ENCODE measurements at places on chromosomes 2 and 18. TPM values are rescaled to one million over a fixed set of nuclear protein-coding genes. Genes with fewer than 3 reads are reported as not detected.

DNA sequence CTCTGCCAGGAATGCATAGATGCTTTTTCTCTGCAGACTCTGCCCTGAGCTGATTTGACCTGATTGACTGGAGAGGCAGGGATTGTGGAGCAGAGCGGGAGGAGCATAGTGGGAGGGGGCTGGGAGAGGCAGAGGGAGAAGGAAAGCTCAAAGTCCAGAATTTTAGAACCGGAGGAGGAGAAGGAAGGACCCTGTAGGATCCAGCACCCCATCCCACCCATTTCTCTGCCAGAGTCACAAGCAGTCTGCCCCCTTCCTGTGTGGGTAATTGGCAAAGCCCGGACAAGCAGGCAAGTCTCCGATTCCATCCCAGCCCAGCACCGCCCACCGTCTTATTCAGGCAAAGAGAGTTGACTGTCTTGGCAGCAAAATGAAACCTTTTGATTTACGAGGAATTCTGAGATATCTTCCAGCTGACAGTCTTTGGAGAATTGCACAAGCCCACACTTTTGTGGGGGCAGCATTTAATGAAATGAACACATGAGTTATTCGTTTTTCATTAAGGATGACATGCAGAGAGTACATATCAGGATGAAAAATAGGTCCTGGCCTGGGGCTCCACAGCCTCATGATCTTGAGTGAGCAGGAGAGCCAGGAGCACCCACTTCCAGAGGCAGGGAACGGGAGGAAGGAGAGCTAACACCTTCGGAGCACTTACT, 103.1 kb downstream of the MCFD2 start:
- DNase-seq = peak; percentile 99

DNA sequence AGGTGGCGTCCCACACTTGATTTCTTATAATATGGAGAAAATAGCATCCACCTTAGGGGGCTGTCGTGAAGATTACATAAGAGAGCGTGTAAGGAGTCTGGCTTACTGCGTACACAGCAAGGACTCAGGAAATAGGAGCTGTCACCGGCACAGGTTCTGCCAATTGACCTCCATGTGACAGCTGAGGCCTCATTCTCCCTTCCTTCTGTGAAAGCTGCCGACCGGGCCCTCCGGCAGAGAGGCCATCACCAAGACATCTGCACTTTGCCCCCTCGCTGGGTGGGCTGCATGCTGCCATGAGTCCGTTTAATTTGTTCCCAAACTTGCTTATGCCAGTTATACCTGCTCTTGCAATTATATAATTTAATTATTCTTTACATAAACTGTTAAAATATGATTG, 27.7 kb downstream of the HS1BP3 start:
- no peak for DNase-seq

DNA sequence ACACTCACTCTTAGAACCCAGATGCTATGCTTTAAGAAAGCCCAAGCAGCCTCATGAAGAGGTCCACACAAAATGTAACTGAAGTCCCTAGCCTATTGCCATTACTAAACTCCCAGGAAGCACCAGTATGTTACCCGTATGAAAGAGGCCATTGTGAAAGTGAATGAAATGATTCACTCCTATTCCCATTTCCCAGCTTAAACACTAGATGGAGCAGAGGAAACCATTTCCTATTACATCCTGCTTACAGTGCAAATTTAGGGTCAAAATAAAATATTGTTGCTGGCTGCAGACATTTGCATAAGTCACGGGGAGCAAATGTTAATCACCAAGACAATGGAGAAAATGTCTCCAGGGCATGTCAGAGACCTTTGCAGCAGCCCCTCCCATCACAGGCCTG, 989.7 kb upstream of the CRIM1 start:
- no peak for DNase-seq

GRCh38 chr2:162243294-162243693, at the start of gene FAP:
Gene FAP, minus strand, starts transcription at chr2:162243445. Its CDS starts 118 bp downstream, at chr2:162243327.
- DNase-seq = peak; percentile 93

DNA sequence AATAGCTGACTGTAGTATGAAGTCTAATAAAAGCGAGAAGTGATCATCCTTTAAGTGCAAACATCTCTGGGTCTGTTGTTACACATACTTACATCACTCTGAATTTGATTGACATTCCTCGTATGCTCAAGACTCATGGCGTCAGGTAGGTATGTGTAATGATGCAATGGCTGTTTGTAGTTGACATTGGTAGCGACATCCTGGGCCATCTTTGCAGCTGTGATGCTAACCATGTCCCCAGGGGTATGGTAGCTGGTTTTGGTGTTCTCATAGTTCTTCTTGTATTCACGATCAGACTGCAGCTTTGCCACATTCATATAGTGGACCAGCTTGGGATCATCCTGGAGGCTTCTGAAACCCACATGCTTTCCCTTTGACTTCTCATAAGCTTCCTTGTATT, 62.0 kb downstream of the NEB start:
- no peak for DNase-seq

GRCh38 chr2:43717322-43717721, 41.1 kb upstream of the C1GALT1C1L start:
- DNase-seq = no peak

DNA sequence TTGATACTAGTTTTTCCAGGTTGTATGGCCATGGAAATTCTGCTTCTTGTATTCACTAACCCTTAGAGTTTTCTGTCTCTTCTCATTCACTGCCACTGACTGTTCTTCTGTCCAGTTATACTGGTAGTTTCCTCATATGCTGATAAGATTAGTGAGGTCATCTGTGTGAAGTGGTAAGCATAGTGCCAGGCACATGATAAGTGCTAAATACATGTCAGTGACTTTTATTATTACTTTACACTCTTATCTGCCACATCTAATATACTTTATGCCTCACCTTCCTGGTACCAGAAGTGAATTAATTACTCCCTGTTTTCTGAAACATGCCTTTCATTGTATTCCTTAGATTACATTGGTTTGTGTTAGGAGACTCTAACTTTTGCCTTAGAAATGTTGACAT, 91.3 kb downstream of the NBEAL1 start:
- DNase-seq = no peak

- DNase-seq = no peak
Measured at GRCh38 chr18:43914018-43914417, 636.7 kb upstream of the SYT4 start.

The MARS2 gene
- total RNA-seq = 3.3 TPM

The RAPH1 gene
- 21.1 TPM for total RNA-seq

The ASB1 gene
- 18.2 TPM for total RNA-seq

The LYG2 gene
- not detected for total RNA-seq
